ENCODE measurements at places on chromosomes 5 and 9.

DNA sequence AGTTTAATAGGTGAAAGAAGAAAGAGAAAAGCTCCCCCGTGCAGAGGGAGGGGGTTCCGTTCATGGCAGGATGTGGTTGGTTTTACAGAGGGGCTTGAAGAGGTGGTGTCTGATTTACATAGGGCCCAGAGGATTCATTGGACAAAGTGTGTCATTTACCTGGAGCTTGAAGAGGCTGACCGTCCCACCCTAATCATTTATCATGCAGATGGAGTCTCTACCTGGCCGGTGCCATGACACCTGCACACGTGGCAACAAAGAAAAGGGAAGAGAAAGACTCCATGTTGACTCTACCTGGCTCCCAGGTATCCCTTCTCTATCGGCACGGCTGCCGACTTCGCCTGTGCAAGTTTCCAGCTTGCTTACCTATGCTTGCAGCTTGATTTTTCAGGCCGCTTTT is 35.3 kb upstream of the PRRC2B start:
- no peak for DNase-seq

DNA sequence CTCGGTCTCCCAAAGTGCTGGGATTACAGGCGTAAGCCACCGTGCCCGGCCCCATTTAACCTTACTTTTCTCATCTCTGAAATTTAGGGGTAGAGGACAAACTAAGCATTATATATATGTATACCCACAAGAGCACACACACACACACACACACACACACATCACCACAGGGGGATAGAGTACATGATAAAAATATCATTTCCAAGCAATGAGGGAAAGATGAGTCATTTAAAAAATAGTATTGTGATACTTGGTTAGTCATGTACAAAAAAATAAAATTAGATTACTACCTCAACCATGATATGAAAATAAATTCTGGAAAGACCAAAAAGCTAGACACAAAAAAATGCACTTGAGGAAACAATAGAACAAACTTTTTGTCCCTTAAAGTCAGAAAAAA is 67.2 kb downstream of the CDH18 start:
- no peak for DNase-seq

- DNase-seq, result no peak
These were observed 800 bp upstream of the KCNN2 start for GRCh38 chr5:114360816-114361723.

DNA sequence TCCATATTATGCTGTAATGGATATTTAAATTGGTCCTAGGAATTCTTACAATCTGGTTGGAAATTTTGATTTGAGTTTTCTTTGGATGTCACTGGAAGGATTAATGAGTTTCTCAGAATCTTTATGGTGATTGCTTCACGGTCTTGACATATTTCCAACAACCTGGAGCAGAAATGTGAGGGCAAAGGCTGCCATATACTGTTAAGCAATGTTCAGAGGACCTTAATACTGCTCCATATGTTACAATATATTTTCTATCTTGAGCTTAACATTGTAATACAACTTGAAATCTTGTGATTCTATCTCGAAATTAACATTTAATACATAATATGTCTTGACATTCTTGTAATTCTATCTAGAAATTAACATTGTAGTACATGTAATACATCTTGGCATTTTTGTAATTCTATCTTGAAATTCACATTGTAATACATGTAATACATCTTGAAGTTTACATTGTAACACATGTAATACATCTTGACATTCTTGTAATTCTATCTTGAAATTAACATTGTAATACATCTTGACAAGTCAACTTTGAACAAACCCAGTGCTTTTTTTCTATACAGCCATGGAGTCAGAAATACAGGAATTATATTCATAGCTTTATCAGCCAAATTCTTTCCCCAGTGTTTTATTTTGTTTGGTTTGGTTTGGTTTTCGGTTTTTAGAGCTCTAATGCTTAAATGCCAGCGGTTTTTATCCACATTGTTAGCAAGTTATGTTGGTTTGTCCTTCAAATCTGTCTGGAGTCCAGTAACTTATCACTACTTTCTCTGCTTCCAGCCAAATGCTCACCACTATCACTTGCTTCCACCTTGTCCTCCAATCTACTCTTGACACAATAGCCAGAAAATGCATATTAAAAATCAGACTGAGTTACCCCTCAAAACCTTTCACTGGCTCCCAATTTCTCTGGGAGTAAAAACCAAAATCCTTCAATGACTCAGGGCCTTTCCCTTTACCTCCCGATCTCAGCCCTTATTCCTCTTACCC is 3.0 kb upstream of the TUT7 start:
- no peak for DNase-seq

DNA sequence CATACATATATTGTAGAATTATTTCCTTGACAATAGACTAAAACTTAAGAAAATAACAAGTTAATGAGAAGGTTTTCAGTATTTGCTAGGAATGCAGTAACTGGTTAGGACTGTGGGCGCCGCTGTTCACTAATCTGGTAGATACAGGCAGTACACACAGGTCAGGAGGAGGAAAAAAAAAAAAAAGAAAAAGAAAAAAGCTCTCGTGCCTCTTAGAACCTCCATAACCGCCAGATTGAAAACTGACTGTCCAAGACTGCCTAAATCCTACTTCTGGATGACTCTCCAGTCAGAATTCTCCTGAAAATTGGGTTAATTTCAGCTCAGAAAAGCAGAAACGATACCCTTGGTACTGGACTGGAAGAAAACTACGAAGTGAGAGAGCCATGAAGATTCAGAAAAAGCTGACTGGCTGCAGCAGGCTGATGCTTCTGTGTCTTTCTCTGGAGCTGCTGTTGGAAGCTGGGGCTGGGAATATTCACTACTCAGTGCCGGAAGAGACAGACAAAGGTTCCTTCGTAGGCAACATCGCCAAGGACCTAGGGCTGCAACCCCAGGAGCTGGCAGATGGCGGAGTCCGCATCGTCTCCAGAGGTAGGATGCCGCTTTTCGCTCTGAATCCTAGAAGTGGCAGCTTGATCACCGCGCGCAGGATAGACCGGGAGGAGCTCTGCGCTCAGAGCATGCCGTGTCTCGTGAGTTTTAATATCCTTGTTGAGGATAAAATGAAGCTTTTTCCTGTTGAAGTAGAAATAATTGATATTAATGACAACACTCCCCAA is at the start of gene PCDHGA1:
PCDHGA1 (plus strand) TSS at position 216 of the 782 bp plus-strand sequence.
- DNase-seq, result no peak

GRCh38 chr5:145699846-145700245 is 135.3 kb downstream of the PRELID2 start:
- no peak for DNase-seq

DNA sequence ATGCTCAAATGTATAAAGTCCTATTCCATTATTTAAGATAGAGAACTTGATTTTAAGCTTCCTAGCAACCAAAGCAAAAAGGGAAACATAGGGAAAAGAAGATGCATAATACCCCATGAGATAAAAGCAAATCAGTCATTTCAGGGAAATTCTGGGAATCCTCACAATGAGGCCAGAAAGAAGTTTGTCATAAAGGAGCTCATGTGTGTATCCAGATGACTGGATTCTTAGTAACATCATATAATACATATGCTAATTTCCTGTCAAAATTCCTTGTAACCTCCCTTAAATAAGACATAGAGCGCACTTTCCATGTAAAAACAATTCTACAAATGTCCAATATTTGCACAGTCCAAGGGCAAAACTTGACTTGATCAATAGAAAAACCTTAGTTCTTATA is 411.0 kb upstream of the WWC1 start:
- no peak for DNase-seq

GRCh38 chr9:87237336-87237735 is 260.3 kb upstream of the DAPK1 start:
- no peak for DNase-seq

GRCh38 chr9:86766912-86767311 is 180.4 kb downstream of the GAS1 start:
- no peak for DNase-seq

GRCh38 chr9:136327304-136327974 is at the start of gene GPSM1:
Gene GPSM1 (plus strand): TSS chr9:136327539. CDS start chr9:136327696, 157 bp downstream.
- no peak for DNase-seq

- DNase-seq, result no peak
These were observed 194.2 kb downstream of the AGTPBP1 start for GRCh38 chr9:85547599-85547998.

- peak; percentile 78 for DNase-seq
These were observed 212.9 kb downstream of the PBX3 start for GRCh38 chr9:125959951-125960619.

- DNase-seq, result no peak
These were observed 7.3 kb upstream of the HNRNPAB start for GRCh38 chr5:178196986-178197385.

GRCh38 chr5:83586874-83587776 is 115.6 kb downstream of the VCAN start:
- no peak for DNase-seq

DNA sequence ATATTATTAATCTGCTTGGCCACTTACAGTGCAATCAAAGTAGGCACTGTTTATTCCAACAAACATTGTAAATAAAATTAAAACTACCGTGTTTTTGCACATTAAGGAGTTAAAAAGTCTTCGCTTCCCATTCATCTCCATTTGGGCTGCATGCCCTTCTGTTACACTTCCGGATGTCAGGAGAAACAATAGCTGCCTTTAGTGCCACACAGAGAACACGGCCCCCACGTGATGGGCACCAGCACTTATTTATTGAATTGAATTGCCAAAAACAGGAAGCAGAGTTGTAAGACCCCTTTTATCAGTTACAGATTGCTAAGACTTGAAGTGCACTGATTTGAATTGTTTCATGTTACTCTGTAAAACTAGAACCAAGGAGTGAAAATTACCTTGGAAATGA is 80.4 kb downstream of the LHFPL2 start:
- peak; percentile 66 for DNase-seq

DNA sequence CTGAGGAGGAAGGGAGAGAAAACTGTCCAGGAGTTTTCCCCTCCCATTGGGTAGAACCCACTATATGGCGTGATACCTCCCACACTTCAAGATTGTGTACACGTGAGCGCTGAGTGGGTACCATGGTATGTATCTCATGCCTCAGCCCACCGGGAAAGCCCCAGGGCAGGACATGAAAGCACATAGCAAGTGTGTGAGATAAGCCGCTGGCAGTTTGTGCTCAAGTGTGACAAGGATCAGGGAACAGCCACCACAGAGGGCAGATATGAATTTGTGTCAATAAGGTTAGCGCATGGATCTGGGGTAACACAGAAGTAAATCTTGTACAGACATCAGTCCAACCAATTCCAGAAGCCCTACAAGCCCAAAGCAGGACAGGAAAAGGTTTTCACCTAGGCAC is 42.6 kb upstream of the NAA35 start:
- DNase-seq, result no peak

- no peak for DNase-seq
These were observed 404.7 kb downstream of the MLLT3 start for GRCh38 chr9:20217596-20217995.

DNA sequence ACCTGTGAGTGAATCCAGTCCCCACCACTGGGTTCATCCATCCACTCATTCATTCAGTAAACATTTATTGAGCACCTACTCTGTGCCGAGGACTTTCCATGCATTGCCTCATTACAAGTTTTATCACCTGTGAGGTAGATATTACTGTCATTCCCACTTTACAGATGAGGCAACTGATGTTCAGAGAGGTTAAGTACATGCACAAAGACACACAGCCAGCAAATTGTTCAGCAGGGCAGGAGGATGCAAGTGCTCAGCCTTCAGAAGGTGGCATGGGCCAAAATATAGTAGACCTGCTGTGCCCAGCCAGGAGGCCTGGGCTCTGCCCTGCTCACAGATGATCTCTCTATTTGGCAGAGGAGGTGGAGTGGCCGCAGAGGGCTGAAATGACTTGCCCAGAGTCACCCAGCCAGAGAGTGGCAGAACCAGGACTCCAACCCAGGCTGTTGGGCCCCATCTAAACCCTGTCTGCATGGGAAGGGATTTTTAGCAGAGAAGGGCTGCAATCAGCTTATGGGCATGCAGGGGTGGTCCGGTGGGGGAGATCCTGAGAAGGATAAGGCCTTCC is 7.6 kb upstream of the NEURL1B start:
- DNase-seq, result no peak

- DNase-seq, result no peak
These were observed 47.2 kb downstream of the CAMK2A start for GRCh38 chr5:150242251-150242894.

GRCh38 chr9:137244486-137245449 is 3.7 kb downstream of the TUBB4B start:
- DNase-seq, result no peak

GRCh38 chr5:143968071-143968878 is 156.3 kb downstream of the HMHB1 start:
- DNase-seq, result peak; percentile 8

DNA sequence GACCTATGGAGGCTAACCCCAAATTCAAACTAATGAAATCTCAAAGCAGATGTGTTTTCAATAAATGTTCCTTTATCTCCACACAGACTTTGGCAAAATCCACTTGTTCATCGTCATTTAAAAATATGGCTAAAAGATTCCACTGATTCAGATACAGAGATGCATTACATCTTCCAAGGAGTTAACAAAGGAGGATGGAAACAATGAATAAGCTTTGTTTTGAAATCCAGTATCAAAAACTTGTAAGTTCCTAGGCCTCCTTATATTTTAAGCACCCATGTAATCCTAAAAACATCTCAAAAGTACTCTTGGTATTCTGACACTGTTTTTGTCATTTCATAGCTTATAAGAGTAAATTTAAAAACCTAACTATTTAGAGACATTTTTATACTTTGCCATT is 345.6 kb upstream of the ACTBL2 start:
- no peak for DNase-seq

DNA sequence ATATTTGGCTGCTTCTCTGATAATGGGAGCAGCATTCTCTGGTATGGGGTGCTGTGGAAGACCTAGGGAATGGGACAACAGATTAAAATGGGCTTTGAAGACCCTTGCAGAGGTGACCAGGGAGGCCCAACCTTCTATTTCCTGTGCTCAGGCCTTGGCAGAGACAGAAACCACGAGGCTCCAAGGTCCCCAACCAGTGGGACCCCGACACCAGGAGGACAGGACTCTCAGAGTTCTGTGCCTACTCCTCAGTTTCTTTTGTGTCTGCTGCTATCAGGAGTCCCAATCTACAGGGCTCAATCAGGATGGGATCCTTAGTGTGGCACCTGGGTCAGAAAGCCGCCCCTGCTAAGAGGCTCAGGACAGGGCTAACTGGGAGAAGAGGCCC is 29.3 kb downstream of the CSF2 start:
- no peak for DNase-seq

All from putamen (tissue), 1 donor.